Cerebellar nuclear complex (tissue), 1 donor: ENCODE measurements at places on chromosomes 7 and 10.

DNA sequence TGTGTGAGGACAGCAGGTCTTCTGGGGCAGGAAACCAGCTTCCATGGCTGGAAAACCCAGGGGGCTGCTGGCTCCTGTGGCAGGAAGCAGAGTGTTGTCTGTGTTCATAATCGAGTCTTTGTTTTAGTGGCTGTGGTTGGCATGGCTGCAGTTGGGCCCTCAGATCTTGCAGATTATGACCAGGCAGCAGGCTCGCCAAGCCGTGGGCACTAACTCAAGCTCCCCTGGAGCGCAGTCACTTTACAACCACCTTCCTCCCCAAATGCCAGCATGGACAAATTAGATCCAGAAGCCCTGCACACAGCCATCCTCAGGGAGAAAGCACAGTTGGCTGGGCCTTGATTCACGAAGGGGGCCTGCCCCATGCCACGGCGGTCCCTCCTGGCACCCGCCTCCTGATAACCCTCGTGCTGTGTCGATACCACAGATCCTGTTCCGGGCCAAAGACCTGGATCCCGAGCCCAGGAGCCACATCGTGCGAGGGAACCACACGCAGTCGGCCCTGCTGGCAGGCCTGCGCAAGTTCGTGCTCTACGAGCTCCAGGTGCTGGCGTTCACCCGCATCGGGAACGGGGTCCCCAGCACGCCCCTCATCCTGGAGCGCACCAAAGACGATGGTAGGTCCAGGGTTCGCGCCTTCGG is 552.5 kb upstream of the FOXK1 start:
- DNase-seq = no peak

DNA sequence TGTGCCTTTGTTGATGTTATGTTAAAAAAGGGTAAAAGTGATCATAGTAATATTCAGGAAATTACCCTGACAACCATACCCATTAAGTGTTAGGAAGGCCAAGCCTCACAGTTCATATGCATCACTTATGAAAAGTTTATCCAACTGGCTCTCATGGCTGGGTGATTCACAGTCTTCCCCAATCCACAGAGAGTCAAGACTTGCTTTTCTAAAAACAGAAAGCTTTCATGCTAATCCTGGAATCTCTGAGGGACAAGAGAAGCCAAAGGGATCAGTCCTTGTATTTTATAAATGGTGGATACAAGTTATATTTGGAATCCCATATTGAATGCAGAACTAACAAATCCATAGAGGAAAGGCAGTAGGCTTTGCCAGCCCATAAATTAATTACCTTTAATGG is 218.3 kb downstream of the JAZF1 start:
- no peak for DNase-seq

DNA sequence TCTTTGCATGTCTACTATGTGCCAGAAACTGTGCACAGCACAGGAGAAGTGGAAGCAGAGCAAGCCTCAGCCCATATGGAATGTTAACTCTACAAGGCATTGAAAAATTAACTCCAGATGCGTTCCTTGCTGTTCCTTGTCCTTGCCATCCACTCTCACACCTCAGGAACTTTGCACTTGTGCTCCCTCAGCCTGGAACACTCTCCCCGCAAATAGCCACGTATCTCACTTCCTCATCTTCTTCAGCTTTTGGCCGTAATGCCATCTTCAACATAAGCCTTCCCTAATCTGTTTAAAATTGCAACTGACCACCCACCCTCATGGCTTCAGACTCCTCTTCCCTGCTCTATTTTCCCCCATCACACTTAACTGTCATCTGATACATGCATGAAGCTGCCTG is 83.2 kb upstream of the CAPZA2 start:
- no peak for DNase-seq

DNA sequence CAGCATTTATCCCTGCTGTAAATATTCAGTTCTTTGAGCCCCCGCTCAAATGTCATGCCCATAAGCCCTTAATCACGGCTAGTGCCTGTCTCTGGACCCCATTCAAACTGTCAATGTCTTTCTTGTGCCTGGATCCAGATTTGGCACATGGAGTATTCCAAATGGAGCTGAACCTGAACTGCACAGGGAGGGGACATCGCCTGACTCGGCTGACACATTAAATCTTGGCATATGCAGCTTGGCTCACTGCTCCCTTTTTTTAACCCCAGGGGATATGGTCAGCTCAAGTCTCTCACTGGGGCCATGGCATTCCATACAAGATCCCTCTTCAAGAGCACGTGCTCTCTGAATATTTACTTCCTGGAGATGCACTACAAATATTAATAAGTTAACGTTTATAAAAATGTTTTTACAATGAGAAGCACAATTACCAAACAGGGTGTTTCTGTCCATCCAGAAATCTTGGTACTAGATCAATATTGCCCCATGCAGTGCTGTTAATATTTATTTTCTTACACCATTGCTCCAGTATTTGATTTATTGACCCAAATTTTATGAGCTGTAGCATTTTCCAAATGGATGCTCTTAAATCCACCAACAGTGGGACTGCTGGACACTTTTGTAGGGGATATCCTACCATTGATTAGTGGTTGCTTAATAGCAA is 57.4 kb downstream of the FGFR2 start:
- no peak for DNase-seq

DNA sequence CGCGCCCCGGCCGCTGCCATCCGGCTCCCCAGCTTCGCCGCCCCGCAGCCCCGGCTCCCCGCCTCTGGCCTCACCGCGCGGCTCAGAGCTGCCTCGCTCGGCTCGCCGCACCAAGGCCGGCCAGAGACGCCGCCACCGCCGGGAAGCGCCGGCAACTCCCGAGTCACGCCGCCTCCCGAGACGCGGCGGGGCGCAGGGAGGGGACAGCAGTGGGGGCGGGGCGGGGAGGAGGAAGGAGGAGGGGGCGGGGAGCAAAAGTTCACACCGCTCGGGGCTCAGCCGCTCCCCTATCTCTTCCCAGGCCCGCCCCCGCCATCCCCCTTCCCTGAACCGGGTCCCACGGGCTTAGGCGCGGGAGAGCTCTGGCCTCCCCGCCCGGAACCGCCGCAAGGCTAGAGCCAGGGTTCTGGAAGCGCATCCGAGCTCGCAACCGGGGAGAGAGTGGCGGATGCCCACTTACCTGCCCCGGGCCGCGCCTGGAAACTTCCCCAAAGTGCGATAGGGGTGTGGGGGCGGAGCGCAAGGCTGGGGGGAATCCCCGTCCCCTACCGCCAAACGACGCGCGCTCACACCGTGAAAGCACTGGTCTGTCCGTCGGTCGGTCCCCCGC is 1.0 kb downstream of the CHST15 start:
- no peak for DNase-seq

GRCh38 chr10:30392564-30392990 is 41.4 kb upstream of the MAP3K8 start:
- DNase-seq = no peak

DNA sequence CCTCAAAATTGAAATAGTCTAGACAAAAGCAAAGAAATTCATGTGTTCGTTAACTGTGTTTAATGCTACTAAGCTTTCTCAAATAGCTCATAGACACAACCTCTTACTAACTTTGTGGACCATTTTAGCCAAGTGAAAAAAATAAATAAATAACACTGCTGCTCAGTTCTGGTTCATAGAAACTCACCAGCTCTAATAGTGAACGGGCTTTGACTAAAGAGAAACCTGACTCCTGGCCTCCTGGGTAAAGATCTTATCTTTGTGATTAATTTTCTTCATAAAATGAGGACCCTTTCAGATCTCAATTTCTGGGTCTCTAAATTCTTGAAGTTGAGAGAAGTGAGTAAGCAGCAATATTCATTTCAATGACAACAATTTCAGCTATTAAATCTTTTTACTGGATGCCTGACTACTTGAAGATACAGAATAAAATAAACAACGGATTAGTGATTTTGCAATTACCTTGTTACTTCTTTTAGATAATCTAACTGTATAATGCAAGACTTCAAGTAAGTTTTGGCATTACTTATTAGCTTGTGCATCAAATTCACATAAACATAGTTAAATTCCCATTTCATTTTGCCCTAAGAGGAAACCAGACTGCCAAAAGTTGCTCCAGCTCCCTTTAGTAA is 3.1 kb downstream of the CADPS2 start:
- DNase-seq = no peak

GRCh38 chr7:24595671-24596418 is 22.6 kb downstream of the PALS2 start:
- no peak for DNase-seq

DNA sequence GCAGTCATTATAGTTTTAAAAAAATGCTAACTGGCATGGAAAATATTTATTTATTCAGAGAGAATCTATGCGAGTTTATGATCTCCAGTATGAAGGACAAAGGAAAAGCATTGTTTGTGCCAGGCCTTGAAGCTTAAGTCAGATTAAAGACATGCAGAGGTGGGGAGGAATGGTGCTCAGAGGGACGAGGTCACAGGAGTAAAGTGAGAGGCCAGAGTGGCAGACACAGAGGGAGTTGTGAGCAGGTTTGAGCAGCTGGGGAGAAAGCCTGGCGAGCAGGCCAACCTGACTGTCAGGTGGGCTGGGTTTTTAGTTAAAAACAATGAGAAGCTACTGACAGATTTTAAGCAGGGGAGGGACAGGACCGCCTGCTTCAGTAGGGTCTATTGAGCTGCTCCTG is 6.8 kb upstream of the CCNY start:
- DNase-seq = no peak

- DNase-seq = no peak
Measured at GRCh38 chr7:142516038-142516501, 233.2 kb upstream of the PRSS1 start.

DNA sequence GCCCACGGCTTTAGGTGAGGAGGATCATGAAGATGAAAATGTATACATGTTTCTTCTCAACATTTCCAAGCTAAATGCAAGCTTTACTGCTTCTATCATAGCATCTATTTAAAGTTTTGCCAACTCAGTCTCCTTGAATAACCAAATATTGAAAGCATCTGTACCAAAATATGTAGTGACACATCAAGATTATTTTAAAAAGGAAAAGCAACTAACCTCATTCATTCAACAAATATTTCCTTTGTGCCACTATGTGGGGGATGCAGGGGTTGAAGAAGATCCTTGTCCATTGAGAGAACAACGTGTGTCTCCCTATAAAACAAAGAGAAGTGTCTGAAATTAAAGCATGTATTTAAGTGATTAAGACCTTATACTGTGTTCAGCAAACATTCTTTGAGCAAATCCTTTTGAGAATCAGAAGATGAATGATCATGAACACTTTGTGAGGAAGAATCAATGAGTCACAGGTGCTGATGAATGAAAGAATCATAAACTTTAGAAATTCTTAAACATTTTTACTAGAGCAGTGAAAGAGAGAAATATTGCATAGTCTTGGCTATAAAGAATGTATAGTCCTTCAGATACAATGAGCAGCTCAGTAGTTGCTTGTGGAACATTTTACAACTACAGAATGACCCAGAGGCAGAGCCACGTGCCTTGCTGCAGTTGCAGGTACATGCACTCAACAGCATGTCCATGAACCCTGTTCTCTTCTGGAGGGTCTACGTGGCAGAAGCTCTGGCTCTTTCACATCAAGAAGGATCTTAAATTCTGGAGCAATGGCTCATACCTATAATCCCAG is 13.9 kb downstream of the TAS2R60 start:
- DNase-seq = no peak

- no peak for DNase-seq
Measured at GRCh38 chr7:71477441-71477840, 345.5 kb downstream of the GALNT17 start.

GRCh38 chr10:31947144-31947926 is 18.7 kb upstream of the ARHGAP12 start:
- DNase-seq = no peak

DNA sequence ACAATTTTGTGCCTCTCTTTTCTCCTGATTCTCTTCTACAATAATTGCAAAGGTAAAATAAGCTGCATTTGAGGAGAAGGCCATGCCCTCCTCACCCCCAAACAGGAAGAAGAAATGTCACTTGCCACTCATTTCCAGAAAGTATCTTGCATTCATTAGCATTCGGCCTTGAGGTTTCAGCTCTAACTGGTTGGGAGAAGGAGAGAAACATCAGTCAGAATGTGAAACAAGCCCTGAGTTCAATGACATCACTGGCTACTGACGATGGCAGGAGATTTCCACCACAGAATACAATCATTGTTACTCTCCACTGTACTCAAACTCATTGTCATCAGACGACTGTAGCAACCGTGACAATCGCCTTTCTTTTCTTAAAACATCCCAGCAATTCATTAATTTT is 72.8 kb downstream of the PRKCQ start:
- DNase-seq = no peak

DNA sequence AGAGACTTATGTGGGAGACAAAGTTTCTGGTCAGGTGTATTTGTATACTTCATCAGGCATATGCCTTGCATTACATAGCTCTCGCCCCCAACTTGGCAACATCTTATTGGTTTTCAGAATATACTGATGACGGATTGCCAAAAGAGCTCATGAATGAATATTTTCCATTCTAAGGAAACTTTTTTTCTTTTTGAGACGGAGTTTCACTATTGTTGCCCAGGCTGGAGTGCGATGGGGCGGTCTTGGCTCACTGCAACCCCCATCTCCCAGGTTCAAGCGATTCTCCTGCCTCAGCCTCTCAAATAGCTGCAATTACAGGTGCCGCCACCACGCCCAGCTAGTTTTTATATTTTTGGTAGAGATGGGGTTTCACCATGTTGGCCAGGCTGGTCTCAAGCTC is 6.0 kb downstream of the CYCS start:
- DNase-seq = no peak

- DNase-seq = no peak
Measured at GRCh38 chr10:106957823-106958588, 206.5 kb downstream of the SORCS1 start.

- no peak for DNase-seq
Measured at GRCh38 chr10:23534761-23535160, 95.9 kb downstream of the OTUD1 start.

DNA sequence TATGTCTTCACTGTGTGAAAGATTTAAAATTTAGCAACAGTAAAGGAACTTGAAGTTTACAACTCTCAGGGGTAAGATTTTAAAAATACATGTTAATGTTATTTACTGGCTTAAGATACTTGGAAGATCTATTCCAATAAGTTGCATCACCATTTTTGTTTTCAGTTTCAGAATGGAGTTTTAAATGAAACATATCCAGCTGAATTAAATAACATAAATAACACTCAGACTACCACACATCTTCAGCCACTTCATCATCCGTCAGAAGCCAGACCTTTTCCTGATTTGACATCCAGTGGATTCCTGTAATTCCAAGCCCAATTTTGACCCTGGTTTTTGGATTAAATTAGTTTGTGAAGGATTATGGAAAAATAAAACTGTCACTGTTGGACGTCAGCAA is 44.3 kb downstream of the AHR start:
- no peak for DNase-seq

GRCh38 chr10:1256432-1256725 is 200.2 kb downstream of the WDR37 start:
- no peak for DNase-seq
